ENCODE measurements at places on chromosomes 12 and 14.
A peak's percentile ranks its signal among the peaks of the same experiment; 100 is the strongest.

GRCh38 chr14:26282578-26282977, 315.3 kb downstream of the NOVA1 start:
- no peak for DNase-seq

DNA sequence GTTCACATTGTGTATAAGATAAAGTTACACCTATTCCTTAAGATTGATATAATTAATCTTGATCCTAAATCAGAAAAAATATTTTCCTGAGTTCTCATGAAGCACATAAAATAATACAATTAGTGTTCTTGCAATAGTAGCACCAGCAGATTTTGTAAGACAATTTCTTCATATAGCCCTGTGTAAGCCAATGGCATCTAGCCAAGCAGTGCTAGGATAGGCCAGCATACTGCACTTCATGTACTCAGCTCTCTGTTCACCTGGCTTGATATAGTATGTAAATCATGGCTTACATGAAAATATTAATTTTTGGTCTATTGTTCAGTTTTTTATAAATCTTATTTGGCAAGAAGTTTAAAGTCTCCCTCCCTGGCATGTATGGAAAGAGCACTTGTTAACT, 1.9 kb downstream of the KLRF2 start:
- no peak for DNase-seq

- DNase-seq, result no peak
These were observed 25.0 kb downstream of the KIF21A start for GRCh38 chr12:39417916-39418315.

- DNase-seq, result no peak
These were observed 284.9 kb downstream of the LRFN5 start for GRCh38 chr14:41891624-41892023.

- DNase-seq, result no peak
These were observed 68.7 kb downstream of the NIN start for GRCh38 chr14:50762001-50762930.

- no peak for DNase-seq
These were observed 213.2 kb upstream of the DIO3 start for GRCh38 chr14:101347893-101348777.

GRCh38 chr12:126895951-126896913, 1370.7 kb upstream of the TMEM132C start:
- no peak for DNase-seq

DNA sequence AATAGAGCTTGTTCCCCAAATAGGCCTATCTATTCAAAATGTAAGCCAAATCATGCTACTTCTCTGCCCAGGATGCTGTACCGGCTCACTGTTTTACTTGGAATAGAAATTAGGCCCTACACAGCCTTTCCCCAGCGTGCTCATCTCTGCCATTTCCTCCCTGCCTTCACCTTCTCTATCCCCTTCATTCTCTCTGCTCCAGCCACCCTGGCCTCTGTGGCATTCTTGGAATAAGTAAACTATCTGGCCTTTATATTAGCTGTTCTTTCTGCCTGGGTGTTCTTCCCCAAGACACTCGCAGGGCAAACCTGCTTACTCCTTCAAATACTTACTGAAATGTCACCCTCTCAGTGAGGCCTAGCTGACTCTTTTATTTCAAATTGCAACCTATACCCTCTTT, 30.9 kb upstream of the DYRK2 start:
- DNase-seq, result no peak

DNA sequence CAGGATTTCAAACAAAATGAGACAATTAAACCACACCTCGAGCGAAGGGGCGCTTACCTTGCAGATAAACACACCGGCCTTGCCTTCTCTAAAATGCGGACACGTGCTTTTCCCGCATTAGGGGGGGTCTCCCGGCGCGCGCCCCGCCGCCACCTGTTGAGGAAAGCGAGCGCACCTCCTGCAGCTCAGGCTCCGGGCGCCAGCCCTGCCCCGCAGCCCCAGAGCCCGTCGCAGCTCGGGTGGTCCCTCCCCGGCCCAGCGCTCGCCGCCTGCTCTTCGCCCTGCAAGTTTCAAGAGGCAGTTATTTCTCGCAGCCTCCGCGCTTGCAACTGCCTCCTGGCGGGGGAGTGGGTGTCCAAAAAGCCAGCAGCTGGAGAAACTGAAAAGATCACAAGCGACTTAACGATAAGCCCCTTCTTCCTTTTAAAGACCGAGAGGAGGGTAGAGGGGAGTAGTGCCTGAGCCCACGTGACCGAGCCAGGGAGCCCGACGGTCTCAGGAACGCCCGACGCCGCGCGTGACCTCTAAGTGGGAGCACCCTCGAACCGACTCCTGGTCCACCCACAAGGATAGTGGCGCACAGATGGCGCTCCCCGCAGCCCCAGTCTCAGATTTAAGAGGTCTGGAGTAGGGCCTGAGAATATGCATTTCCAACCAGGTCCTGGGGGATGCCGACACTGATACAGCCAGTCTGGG, at the start of gene ESR2:
TSS of gene ESR2 (minus strand) at position 396 of the 696 bp plus-strand sequence. CDS start 11,386 bp downstream, outside the sequence.
- peak; percentile 30 for DNase-seq

DNA sequence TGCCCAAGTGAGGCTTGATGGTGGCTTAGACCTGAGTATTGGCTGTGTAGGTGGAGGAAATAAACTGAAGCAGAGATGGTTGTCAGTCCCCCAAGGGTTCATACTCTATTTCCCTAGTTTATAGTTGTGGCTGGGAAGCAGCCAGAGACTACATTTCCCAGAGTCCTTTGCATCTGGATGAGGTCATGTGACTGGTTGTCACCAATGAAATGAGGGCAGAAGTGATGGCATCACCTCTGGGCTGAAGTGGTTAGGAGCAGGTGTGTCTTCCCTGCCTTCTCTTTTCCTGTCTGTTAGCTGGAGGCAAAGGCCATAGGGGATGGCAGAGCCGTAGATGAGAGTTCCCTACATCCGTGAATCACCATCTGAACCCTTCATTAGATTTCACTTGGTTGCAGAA, 16.3 kb upstream of the NOS1 start:
- no peak for DNase-seq

GRCh38 chr14:69648480-69649451, 37.4 kb downstream of the SUSD6 start:
- DNase-seq, result no peak

DNA sequence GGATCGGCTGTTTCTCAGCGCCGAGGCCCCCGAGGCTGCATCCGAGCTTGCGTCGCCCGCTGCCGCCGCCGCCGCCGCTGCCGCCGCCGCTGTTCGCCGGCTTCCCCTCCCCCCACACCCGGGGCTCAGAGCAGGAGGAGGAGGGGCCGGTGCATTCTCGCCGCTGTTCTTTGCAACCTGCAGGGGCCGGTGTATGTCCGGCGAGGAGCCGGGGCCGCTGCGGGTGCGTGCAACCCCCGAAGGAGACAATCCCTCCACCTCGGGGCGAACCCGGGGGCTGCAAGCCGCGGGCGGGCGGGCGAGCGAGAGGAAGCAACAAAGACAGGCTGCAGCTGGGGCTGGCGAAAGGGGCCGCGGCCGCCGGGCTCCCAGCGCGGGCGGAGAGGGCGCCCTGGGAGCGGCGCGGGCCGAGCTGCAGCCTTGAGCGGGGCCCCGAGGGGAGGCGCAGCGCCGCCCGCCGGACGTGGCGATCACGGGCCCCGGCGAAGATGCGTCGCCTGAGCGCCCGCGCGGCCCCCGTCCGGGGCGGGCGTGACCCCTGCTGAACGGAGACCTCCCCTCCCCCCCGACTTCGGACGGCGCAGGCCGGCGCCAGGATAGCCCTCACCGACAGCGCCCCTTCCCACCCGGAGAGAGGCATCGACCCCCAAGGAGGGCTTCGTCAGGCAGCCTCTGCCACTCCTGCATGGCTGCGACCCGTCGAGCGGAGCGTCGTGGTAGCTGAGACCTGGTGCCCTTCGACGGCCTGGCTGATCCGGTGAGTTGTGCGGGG, 702 bp downstream of the FAM222A start:
- peak; percentile 41 for DNase-seq

DNA sequence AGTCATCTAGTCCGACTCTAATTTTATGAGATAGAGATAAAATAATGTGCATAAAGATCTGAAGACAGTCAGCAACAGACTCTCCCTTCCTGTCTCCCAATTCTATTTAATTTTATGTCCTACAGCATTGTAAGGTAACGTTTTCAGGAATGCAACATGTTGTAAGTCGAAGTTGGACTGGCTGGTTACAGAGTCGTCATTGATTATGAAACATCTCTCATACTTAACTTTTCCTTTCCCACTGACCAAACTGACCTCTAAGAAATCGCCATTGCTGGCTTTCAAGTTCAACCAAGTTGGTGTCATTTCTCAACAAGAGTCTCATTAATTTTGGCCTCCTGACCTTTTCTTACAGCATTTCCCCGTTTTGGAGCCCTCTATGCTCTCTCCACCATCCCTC, 4.9 kb upstream of the RIC8B start:
- no peak for DNase-seq

- DNase-seq, result no peak
These were observed 84.3 kb downstream of the TNFAIP2 start for GRCh38 chr14:103207388-103208072.

GRCh38 chr14:28780843-28781820, 14.5 kb downstream of the FOXG1 start:
- DNase-seq, result no peak

GRCh38 chr14:96762650-96763049, 34.5 kb upstream of the VRK1 start:
- DNase-seq, result no peak

DNA sequence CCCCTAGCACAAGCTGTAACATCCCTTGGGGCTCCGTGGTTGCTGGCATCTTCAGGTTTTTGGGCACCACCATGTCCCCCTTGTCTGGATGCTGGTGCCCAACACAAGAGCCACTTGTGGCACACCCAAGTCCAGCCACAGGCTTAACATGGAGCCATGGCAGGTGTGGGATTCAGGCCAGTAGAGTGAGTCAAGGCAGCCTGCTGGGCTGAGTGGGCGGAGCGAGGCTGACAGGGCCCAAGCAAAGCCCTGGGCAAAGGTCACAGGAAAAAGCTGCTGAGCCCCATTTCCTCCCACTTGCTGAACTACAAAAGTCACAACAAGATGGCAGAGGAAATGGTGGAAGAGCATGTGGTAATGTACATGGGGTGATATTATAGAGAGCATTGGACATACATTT, 950.7 kb upstream of the FLRT2 start:
- DNase-seq, result no peak

- no peak for DNase-seq
These were observed 1.1 kb downstream of the LRP6 start for GRCh38 chr12:12265571-12266388.

- no peak for DNase-seq
These were observed 1.5 kb downstream of the FSCB start for GRCh38 chr14:44505588-44505987.

DNA sequence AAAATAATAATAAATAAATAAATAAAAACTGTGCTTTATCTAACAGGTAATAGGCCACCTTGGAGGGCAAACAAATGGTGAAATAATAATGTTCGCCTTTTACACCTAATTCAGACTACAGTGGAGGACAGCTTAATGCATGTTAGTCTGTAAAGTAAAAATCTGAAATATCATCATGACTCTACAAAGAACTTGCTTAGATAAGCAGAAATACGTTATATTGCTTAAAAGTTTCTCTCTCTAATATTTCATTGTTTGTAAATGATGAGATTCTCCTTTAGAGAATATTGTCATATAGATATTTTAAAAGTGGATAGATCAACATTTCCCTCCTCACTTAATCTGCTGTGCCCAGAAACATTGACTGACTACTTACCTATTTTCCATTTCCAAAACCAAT, 98.7 kb upstream of the PDZRN4 start:
- no peak for DNase-seq

DNA sequence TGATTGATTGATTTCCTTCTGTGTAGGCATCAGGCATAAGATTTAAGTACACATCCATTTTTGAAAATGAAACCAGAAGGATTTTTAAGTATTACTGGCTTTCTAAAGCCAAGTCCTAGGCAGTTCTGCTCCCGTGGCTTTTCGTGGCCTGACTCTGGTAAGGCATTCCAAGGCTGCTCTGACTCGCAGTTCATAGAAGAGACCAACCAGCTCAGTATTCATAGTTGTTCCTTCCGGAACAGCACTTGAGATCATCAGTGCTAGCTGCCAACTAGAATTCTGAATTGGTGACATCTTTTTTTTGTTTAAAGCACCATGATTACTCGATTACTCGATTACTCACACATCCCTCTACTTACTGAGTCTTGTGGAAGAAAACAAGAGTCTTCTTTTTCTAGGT, 25.9 kb downstream of the SUDS3 start:
- no peak for DNase-seq

DNA sequence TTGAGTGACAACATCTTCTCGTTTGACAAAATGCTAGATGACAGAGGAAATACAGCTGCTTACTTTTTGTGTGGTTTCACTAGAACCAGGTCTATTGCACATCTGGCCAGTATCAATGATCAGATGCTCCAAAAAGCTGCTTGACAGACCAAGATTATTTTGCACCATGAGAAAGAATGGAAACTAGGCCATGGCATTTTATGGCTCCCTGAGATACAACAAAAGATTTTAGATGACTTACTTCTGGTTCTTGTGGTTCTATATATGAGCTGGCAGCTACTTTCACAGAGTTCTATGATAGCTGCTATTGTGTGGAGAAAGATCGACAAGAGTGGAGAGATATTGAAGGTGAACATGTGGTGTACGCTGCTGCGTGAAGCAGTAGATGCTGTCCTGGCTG, 25.9 kb upstream of the PPFIBP1 start:
- no peak for DNase-seq

GRCh38 chr14:24080888-24081738, 9.8 kb downstream of the CPNE6 start:
- peak; percentile 83 for DNase-seq

GRCh38 chr12:69515394-69515930, 45.3 kb downstream of the FRS2 start:
- DNase-seq, result no peak

GRCh38 chr14:68449561-68450181, 343.2 kb downstream of the ZFP36L1 start:
- DNase-seq, result no peak
